SK-N-SH treated with all-trans-retinoic acid at 6 μM for 48 hours (cell line): ENCODE measurements at places on chromosomes 1 and 21.
A peak's percentile ranks its signal among the peaks of the same experiment; 100 is the strongest.

GRCh38 chr1:162846256-162847212 is 14.4 kb downstream of the CCDC190 start:
- ATAC-seq, result no peak

DNA sequence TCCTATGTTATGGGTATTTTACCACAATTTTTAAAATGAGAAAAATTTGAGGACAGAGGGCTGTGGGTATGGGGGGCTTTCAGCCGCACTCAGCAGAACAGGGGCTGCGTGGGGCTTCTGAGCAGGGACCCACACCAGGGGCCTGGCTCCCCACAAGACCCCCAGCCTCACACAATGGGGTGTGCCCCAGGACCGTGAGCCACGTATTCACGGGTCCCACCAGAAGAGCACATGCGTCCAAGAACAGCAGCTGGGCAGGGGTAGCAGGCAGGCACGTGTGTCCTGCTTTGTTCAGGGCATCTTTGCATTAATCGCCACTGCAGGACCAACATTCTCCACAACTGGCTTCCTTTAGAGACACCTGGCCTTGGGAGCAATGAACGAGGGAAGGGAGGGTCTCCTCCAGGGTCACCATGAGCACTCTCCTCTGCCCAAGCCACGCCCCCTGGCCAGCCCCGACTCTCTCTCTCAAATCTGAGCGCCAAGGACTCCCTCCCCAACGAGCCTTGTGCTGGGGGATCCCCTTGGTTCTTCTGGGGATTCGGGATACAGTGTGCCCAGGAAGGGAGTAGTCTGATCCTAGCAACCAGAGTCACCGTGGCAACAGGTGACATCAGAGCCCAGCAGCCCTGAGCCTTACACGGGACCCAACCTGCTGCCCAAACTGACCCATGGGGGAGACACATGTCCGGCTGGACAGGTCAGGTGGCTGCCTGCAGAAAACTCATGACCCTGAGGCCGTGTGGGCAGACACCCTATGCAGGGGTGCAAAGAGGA is 7.4 kb upstream of the ARF1 start:
- ATAC-seq, result no peak; the same call in 2 of the 3 replicates

GRCh38 chr1:160544647-160545046 is 21.6 kb upstream of the SLAMF6 start:
- peak; percentile 89 for ATAC-seq

- no peak for ATAC-seq
Measured at GRCh38 chr1:186948535-186948934, 119.8 kb downstream of the PLA2G4A start.

- no peak for ATAC-seq
Measured at GRCh38 chr1:109268431-109269211, 14.3 kb downstream of the PSRC1 start.

DNA sequence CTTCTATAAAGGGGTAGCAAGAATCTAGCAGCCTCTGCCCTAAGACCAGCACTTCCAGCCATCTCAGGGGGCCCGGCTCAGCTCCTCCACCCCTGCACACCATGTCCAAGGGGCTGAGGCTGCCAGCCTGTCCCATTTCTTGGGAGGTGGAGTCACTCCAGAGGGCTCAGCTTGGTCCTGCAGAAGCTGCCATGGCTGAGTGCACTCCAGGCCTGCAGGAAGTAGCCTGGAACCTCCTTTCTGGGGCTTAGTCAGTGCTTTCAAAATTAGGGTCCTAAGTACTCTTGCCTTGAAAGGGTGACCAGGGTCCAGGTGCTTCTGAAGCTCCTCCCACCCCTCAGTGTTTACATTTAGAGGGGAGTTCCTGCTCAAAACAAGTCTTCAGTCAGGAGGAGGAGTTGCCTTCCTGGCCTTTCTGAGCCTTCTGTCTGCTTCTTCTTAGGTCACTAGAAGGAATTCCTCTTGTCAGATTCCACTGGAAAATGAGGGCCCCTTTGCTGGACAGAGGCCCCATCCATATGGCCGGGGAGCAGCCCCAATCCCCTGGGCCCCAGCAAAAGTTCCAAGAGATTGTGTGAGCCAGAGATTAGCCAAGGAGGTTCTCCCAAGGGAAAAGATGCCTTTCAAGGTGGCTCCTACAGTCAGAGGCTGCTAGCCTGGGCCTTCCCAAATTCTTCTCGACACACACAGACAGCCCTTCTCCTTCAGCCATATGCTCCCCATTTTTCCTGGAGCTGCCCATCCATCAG is 128.1 kb upstream of the VAMP3 start:
- no peak for ATAC-seq

GRCh38 chr1:38476111-38476849 is 383.3 kb downstream of the RRAGC start:
- no peak for ATAC-seq

DNA sequence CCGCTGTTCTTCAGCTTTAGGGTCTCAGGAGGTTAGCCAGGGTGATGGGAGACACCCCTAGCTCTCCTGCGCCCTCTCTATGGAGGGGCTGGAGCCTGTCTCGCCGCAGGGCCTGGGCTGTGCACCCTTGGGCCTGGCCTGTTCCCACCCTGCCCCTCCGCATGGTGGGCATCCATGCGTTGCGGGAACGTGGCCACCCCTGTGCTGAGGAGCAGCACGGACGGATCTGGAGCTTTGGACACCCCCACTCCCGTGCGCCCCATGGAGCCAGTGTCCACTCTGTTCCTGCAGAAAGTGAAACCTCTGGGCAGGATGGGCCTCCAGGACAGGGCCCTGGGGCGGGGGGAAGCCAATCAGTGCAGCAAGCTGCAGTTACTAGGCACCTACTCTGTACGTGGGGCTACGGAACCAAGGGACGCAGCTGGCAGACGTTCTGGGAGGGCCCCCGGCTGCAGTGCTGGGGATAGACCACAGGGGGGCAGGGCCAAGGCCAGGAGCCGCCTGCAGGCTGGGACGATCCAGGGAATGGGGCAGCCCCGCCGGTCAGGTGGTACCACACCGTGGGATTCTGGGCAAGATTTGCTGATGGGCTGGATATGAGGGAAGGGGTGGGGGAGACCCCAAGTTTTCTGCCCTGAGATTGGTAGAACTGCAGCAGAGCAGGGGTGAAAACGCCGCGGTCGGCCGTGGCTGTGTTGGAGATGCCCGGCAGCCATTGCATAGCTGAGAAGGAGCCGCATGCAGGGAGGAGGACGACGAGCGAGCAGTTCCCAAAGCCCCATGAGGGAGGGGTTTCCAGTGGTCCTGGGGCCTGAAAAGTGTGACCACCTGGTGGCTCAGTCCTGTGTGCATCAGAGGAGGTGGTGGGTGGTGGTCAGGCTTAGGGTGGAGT is 43.3 kb downstream of the TP73 start:
- ATAC-seq, result peak; percentile 90

- no peak for ATAC-seq
Measured at GRCh38 chr1:235002706-235003300, 125.8 kb downstream of the TOMM20 start.

GRCh38 chr1:157137408-157138219 is 581 bp downstream of the ETV3 start:
- ATAC-seq, result peak; percentile 14

GRCh38 chr1:233034836-233035235 is 84.4 kb downstream of the NTPCR start:
- ATAC-seq, result no peak

DNA sequence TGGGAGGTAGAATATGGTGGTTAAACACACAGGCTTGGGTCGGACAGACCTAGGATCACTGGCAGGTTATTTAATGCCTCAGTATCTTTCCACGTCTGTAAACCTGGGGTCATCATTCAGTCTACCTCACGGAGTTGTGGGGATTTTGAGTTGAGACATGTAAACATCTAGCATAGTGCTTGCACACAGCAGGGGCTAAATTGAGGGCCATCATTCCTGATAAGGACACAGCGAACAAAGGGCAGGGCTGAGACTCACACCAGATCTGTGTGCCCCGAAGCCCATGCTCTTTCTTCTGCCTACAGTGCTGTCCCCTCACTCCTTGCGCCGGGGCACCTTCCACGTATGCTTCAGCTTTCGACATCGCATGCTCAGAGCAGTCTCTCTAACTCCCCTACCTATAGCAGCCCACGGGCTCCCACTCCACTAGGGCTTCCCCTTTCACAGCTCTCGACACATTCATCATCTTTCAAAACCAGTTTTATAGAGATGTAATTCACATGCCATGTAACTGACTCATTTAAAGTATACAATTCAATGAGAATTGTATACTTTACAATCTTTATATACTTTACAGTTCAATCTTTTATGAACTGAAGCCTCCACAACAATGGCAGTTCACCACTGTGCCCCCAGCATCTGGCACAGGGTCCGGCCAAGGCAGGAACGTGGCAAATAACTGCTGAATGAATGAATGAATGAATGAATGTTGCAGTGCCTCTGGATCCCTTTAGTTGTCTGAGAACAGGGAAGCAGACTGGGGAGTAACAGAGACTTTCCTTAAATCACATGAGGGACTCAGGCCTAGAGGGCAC is 48.0 kb downstream of the GPR161 start:
- ATAC-seq, result no peak

DNA sequence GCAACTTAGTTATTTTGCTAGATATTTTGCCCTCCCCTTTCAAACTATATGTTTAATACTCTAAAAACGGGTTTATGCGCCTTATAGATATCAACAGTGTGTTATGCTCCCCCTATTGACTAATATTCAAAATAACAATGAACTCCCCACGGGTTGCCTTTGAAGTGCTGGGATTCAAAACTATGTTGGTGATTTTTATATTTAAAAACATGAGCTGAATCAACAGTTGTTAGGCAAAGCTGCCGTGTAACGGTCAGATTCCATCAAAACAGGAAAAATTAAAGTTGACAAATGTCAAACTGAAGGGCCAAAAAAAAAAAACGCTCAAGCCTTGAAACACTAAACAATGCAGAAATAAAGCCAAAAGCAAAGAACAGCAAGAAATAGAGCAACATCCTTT is 2.5 kb downstream of the TGFBR3 start:
- no peak; the same call in 2 of the 3 replicates for ATAC-seq

DNA sequence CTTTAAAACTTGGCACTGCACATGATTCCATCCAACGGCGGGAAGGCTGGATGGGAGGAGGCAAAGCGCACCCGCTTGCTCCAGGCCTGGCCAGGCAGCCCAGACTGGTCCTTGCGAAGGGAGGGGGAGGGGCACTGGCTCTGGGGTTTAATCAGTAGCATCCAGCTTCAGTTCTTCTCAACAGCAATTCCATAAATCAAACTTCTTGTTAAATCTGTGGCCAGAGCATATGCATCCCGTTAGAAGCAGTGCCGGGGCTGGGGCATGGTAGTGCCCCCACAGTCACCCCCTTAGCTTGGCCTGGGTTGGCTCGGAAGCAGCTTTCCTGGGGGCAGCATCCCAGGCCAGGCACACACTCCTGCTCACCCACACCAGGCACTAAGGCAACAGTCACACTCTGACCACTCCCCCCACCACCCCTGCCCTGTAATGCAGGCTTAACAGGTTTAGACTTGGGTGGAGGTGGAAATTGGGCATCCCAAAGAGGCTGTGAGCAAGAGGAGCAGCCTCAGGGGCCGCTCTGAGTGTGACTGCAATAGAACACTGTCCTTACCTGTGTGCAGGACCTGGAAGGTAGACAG is 94.1 kb upstream of the CASZ1 start:
- ATAC-seq, result peak; percentile 18; the same call in 2 of the 3 replicates

DNA sequence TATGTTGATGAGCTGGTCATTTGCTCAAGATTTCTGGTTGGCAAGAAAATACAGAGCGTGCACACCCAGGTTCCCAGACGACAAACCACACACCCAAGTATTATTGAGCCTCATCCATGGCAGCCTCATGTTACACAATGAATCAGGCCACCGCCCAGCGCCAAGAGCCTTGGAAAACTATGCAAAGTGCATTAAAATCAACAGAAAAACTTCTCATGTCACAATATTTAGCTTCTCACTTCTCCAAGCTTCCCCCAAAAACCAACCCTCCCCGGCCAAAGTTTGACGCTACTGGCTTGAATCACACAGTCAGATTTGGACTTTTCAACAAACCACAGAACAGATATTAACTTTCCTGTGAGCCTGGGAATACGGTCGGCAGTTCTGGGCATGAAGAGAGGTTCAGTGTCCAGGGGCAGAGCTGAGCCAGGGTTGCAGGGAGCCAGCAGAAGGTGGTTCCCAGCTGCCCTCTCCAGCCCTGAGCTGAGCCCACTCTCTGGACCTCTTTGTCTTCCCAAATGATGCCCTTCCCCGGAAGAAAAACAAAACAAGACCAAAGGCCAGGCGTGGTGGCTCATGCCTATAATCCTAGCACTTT is 71.1 kb downstream of the SETD4 start:
- no peak for ATAC-seq

- no peak; the same call in 2 of the 3 replicates for ATAC-seq
Measured at GRCh38 chr1:178819123-178819522, 51.8 kb downstream of the ANGPTL1 start.

- no peak for ATAC-seq
Measured at GRCh38 chr1:223106856-223107255, 36.2 kb downstream of the TLR5 start.

DNA sequence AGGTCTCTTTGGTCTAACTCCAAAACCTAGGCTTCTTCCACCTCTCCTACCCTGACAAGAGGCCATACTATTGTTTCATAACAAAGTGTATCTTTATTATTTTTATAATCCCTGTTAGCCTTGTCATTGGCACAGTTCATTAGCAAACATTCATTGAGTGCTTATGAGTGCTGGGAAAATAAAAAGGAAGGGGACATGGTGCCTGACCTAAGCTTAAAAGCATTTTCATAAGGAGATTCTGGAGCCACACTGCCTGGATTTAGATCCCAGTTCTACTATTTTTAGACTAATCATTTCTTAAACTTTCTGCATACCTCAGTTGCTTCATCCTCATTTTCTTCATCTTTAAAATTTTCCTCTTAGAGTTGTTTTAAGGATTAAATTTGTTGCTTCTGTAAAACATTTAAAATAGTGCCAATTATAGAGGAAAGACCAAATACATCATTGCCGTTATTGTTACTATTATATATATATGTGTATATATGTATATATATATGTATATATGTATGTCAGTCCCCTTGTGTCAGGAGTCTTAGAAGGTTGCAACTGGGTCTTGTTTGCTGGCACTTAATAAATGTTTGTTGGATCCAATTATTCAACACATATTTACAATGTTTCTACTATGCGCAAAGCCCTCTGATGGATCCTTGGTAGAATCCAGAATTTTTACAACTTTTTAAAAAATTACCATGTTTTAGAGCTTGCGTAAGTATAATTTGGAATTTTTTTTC is 250.9 kb upstream of the SGIP1 start:
- ATAC-seq, result no peak

GRCh38 chr1:97047421-97047793 is 325.8 kb downstream of the PTBP2 start:
- peak; percentile 49; the same call in 1 of the 3 replicates for ATAC-seq

DNA sequence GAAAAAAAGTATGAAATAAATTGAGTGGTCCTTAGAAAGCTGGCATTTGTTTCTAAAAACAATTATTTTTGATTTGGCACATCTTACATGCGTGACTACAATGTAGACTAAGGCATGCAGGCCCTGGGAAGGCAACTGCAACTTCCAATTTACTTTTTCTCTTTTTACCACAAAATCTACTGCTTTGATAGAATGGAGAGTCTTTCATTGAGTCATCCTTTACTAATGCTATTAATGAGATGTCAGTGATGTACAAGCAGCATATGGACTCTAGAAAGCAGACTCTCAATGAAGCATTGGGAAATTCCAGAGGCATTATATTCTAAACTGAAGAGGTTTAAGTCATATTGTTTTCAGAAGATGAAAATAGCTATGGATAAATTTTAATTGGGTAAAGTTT is 29.6 kb upstream of the PRRX1 start:
- ATAC-seq, result peak; percentile 95
